Activated effector memory CD4-positive, alpha-beta T cell treated with anti-CD3 and anti-CD28 coated beads, Interleukin-2, amount 50 U/mL, for 16 hours (primary cell): ENCODE measurements at places on chromosomes 3 and 15.

GRCh38 chr15:87944050-87944449, 312.5 kb downstream of the NTRK3 start:
- no peak for DNase-seq

DNA sequence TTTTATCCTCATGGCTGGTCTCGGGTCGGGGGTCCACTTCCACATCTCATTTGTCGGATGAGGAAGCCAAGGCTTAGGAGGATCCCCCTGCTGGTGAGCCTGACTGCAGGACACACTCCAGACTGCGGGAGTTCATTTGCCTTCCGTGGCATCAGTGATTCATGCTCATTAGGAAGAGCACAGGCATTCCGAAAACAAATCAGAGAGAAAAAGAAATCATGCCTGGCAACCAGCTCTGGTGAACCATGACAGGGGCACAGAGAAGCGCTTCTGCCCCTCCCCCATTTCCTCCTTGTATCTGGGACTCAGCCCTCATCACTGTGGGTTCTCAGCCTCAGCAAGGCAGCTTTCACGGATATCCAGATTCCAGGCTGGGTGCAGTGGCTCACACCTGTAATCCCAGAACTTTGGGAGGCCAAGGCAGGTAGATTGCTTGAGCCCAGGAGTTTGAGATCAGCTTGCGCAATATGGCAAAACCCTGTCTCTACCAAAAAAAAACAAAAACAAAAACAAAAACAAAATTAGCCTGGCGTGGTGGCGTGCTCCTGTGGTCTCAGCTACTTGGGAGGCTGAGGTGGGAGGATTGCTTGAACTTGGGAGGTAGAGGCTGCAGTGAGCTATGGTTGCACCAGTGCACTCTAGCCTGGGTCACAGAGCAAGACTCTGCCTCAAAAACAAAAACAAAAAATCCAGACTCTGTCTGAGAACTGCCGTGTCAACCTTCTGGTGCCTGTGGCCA, 28.4 kb downstream of the IRAK2 start:
- DNase-seq, result peak; percentile 81

GRCh38 chr15:57582090-57582489, 9.6 kb upstream of the MYZAP start:
- no peak for DNase-seq

DNA sequence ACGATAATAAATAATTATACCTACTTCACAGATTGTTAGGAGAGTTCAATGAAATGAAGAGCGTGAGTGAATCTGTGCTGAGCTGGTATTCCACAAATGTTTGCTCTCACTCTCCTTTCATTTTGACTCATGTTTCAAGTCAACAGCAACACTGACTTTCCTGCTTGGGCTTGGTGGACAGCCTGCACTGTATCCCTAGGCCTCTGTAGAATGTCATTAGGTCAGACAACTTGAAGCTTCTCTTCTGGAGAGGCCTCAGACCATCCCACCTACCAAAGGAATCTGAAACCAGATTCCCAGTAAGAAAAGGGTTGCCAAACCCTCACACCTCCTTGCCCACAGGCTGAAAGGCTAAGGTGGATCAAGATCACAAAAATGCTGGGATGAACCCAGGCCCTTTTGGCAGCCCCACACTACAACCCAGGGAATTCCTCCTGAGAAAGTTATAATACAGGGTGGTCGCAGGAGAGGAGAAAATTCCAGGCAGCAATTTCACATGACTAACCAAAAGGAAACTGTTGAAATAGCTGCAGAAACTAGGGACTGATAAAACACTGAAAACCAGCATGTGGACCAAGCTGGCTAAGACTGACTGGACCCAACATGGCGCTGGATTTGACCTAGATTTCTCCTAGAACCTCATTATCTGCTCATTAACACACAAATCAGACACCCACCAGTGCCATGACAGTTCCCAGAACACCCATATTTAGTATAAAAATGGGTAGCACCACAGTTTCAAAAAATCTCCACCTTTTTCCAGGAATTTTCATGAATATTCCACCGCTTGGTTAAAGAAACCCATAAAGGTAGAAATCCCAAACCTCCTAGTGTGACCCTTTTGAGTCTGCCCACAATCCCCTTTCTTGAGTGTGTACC, 57.0 kb upstream of the ZNF148 start:
- DNase-seq, result no peak

DNA sequence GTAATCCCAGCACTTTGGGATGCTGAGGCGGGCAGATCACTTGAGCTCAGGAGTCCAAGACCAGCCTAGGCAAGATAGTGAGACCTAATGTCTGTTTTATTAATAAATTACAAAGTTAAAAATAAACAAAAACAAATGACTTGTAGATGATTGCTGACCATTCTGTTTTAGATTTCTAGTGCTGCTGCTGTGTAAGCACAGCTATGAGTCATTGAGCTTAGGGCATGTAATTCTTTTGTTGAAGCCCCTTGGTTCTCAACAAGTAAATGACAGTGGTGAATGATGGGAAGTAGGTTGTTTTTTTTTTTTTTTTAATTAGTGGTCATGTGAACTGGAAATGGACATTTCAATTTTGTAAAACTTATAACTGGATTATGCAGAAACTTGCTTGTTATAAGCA, 63.3 kb downstream of the LEO1 start:
- no peak for DNase-seq
